ENCODE measurements at places on chromosomes 7 and 10.
A peak's percentile ranks its signal among the peaks of the same experiment; 100 is the strongest.

GRCh38 chr7:39987641-39988347 lies 37.7 kb downstream of the CDK13 start:
- DNase-seq, result no peak

DNA sequence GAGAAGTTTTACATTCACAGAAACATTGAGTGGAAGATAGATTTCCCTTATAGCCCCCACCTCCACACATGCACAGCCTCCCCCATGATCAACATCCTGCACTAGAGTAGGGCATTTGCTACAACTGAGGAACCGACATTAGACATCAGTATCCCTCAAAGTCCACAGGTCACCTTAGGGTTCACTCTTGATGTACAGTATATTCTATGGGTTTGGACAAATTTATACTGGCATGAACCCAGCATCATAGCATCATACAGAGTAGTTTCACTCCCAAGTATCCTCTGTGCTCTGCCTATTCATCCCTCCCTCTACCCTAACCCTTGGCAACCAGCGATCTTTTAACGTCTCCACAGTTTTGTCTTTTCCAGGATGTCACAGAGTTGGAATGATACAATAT lies 64.4 kb downstream of the VSTM4 start:
- no peak for DNase-seq

DNA sequence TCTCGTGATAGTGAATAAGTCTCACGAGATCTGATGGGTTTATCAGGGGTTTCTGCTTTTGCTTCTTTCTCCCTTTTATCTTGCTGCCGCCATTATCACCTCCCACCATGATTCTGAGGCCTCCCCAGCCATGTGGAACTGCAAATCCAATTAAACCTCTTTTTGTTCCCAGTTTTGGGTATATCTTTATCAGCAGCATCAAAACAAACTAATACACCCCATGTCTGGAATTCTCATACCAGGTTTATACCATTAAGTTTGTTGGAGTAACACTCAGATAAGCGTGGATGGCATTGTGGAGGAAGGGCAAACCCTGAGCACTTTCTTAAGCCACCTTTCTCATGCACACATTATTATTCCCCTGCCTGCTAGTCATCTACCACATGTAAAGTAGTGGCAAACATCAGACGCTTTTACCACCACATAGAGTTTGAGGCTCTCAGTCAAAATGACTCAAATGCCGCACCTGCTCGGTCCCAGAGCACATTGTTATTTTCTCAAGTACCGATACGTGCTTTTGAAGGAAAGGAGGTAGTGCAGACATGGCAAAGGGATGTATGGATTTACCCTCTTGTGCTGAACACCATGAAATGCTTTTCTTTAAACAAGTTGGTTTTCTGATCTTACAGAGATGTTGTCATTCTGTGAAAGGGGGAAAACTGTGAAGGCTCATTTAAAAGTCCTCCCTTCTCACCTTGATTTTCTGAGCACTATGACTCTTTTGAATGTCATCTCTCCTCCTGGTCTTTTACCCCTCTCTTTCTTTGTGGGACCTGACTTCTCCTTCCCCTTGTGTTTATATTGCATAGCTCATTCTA lies 429.7 kb downstream of the EXOC4 start:
- no peak for DNase-seq

- peak; percentile 82 for DNase-seq
Observed at GRCh38 chr7:156903232-156903909, 10.4 kb upstream of the LMBR1 start.

GRCh38 chr10:124461642-124462347 lies at the start of gene LHPP:
Gene LHPP, plus strand, starts transcription at chr10:124461823. Its CDS starts 40 bp downstream, at chr10:124461863.
- DNase-seq, result peak; percentile 84

- DNase-seq, result peak; percentile 93
Observed at GRCh38 chr10:110827410-110827809, 44.3 kb upstream of the PDCD4 start.

- DNase-seq, result no peak
Observed at GRCh38 chr7:128770233-128770632, 5.4 kb downstream of the OPN1SW start.

DNA sequence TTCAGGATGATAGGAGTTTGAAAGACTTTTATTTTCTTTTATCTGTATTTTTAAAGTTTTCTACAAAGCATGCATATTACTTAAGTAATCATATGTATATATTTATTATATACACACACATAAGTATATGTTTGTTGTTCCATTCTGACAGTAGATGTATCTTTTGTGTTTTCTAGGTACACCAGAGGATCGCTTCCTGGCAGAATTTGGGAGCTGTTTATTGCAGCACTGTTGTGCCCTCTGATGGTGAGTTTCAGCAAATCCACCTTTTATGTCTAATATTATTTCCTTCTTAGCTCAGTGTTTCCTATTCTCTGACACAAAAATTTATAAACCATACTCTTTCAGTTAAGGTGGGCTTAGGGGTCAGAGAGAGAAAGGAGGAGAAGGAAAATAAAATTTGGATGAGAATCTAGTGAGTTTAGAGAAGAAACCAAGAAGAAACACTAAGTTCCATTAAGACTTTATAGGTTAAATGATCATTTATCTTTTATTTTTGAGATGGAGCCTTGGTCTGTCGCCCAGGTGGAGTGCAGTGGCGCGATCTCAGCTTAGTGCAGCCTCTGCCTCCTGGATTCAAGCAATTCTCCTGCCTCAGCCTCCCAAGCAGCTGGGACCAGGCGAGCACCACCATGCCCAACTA lies 59.2 kb upstream of the OIT3 start:
- DNase-seq, result peak; percentile 77

GRCh38 chr10:14142606-14143250 lies 188.0 kb downstream of the FRMD4A start:
- no peak for DNase-seq

DNA sequence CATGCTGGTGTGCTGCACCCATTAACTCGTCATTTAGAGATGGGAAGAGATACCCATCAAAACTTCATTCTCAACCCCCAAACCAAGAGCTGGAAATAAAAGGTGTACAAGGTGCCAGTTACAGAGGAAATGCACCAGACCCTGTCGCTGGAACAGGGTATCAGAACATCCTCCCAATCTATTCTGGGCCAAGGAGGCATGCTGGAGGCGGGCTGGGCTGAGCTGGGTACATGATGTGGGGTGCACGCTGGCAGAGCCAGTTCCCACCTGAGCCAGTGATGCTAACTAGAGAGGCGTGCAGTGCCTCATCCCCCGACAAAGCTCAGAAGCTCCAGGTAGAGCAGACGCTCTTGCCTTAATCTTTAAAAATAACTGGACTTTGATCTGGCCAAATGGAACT lies 70.1 kb downstream of the NPSR1 start:
- DNase-seq, result no peak

DNA sequence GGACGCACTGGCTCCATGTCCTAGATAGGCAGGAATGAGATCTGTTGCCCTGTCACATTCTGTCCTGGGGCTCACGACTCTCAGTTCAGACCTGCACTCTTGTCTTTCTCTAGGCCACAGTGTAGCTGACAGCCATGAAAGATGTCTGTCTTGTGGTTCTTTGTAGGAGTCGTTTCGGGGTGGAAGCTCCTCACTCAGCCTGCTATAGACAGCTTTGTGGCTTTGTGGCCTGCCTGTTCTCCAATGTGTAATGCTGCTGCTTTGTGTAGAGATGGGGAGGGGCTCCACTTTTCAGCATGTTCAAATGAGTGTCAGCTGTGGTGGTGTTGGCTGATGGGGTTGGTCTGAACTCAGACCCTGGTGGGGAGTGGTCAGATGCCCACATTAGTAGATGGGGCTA lies 410.7 kb downstream of the ACTR3B start:
- DNase-seq, result no peak

- DNase-seq, result no peak
Observed at GRCh38 chr10:63137306-63137705, 4.2 kb downstream of the NRBF2 start.

DNA sequence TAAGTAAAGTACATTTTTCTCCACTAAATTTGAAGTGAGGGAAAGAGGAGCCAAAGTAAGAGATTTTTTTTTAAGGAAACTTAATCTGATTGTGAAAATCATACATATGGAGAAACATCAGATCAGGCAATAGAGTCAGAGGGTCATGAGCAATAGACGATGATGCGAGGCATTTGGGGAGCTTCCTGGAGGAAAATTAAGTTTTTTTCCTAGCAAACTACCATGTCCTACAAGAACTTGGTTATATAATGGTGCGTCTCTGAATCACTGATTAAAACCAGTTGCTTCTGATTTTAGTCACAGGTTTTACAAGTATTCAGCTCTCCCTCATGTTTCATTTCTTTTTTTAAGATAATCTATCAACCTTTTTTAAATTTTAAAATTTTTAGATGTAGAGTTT lies 52.1 kb upstream of the MTURN start:
- DNase-seq, result no peak

DNA sequence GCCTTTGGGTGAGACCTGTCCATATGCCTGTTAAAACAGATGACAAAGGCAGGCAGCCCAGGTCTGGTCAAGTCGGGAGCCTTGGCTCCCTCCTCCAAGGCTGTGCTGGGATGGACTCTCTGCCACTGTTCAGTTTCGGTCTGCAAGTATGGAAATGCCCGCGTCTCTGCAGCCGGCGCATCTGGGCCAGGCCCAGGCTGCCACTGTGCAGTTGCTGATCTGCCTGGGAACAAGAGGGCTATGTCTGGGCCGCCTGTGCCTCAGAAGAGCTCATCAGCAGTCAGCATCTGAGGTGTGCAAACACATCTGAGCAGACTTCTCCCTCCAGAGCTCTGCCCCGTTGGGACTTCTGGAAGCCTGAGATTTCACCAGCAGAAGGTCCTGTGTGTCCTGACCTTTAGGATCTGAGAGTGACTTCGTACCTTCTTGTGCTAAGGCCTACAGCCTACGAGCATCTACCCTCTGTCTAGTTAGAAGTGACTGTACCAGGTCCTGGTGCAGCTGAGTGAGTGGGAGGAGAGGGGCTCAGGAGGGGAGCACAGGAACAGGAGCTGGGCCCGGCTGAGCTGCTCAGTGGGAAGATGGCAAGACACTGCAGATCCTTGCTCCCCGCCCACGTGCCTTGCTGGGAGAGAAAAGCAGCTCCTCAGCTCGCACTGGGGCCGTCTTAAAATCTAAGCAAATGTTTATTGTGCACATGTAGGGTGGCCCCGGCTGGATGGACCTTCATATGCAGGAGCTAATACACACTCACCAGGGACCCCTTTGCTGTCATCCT lies 50.9 kb downstream of the DOCK1 start:
- no peak for DNase-seq

DNA sequence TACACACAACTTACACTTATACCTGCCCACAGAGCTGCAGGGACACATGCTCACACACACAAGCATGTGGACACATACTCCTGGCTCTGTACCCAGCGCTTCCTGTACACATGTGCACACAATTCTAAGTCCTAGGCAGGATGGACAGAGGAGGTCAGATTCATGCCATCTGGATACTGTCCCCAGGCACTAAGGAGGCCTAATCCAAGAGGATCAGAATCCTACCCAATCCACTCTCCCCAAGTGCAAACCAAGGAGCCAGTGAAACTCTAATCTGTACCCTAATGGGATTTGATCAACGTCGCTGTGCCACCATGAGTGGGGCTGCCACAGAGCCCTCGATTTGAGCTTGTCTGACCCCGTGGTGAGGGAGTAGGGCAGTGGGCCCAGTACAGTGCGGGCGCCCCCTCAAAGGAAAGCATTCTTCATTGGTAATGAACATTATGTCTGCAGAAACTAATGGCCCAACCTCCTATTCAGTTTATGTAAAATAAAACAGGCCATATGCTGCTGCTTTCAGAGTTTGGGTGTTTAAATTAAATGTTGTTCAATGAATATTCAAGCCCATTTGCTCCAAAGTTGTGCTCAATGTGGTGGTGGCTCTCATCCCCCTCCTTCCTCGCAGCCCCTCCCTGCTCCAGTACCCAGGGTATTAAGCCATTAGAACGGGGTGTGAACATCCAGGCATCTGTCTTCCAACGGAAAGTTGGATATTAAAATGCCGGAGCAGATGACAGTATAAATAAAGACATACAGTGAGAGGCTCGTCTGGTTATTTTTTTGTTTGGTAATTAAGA lies 26.4 kb downstream of the RPS24 start:
- DNase-seq, result no peak

DNA sequence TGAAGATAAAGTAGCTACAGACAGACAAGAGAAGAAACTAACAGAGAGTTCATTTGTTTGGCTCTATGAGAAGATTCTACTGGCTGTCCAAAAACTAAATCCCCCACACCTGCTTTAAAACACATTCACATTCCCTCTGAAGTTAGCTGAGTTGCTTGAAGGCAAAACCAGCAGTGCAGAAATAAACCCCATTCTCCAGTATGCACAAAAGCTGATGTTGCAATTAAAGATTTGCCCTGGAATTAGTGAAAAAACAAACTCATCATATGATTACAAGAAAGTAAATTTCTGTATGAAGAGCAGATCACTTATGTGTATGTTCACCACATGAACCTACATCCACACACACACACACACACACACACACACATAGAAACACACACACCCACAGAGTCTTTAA lies 9.3 kb upstream of the CAV1 start:
- DNase-seq, result no peak

GRCh38 chr10:78529262-78529661 lies 495.6 kb downstream of the RPS24 start:
- peak; percentile 58 for DNase-seq

GRCh38 chr7:100215895-100216294 lies 3.9 kb upstream of the PVRIG start:
- DNase-seq, result no peak

- DNase-seq, result no peak
Observed at GRCh38 chr10:34104829-34105572, 710.1 kb downstream of the PARD3 start.

GRCh38 chr10:132960631-132961419 lies 18.5 kb upstream of the CFAP46 start:
- no peak for DNase-seq

- no peak for DNase-seq
Observed at GRCh38 chr7:85974176-85974575, 669.5 kb upstream of the GRM3 start.

DNA sequence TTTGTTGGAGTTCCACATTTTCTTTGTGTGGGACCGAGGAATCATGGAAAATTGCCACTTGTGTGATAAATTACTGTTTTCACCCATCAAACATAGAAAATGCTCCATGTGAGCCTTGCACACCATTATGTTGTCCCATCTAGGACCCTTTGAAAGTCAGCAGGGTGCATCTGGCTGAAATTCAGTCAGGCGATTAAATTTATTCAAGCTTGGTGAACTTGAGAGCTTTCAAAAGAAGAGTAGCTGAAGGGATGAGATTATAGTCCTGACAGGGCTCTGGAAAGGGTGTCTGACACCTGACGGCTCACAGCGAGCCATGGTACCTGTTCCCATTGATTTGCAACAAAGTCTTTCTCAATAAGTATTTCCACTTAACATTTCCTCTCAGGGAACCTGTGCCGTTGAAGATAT lies 399.7 kb upstream of the ETV1 start:
- no peak for DNase-seq

DNA sequence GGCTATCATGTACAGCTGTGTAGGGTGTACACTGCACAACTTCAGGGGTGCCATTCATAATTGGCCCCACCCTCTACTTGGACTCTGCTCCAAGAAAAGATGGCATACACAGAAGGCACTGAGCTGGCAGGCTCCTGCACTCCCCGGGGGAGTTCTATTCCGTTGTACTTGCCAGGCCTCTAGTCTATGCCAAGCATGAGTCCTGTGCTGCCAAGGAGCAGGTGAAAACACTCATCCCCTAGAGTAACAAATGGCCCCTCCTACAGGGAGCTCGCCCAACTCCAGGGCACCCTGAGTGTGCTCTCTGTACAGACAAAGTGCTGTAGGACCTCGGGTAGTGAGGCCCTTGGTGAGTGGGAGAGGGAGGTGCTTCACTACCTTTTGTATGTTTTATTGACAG lies 127.2 kb downstream of the SLIT1 start:
- no peak for DNase-seq

Data from epithelial cell of esophagus (primary cell).